ENCODE measurements at places on chromosomes 7 and 10. TPM values are rescaled to one million over a fixed set of nuclear protein-coding genes. Genes with fewer than 3 reads are reported as not detected.

The VAX1 gene
- total RNA-seq = not detected

The RALA gene
- total RNA-seq = 32.8 TPM

The H2AZ2 gene
- 271 TPM for total RNA-seq

The INTS15 gene
- 26.8 TPM for total RNA-seq

The AGAP3 gene
- total RNA-seq = 22.0 TPM

The EGR2 gene
- total RNA-seq = 46.6 TPM

The TEX47 gene
- not detected for total RNA-seq

The COL13A1 gene
- not detected for total RNA-seq

Measured in activated CD8-positive, alpha-beta T cell treated with anti-CD3 and anti-CD28 coated beads for 36 hours (primary cell).